A549 treated with RU486 at 1 μM for 4 hours (cell line): ENCODE measurements at places on chromosomes 16 and 17. TPM values are rescaled to one million over a fixed set of nuclear protein-coding genes. Genes with fewer than 3 reads are reported as not detected.

Gene NTN1
- total RNA-seq: 0.33 to 0.53 TPM (median 0.42 TPM) in 5 replicates

Gene CCT6B
- total RNA-seq: 0.37 to 2.4 TPM (median 1.8 TPM) in 5 replicates

Gene ABCC3
- 111 to 157 TPM (median 133 TPM) in 5 replicates for total RNA-seq

Gene IQCK
- 6.9 to 12.4 TPM (median 10.6 TPM) in 5 replicates for total RNA-seq

Gene KRT40
- total RNA-seq: not detected in 5 replicates

Gene TEX19
- total RNA-seq: 0.17 to 0.61 TPM (median 0.43 TPM) in 5 replicates

Gene INTS2
- 8.3 to 13.6 TPM (median 13.2 TPM) in 5 replicates for total RNA-seq

Gene CFAP97D1
- total RNA-seq: 0.06 to 0.07 TPM in 2 of 5 replicates, not detected in the others

Gene RRAD
- total RNA-seq: 7.4 to 17.6 TPM (median 12.5 TPM) in 5 replicates

Gene SLC2A4
- 0.07 to 0.29 TPM (median 0.17 TPM) in 5 replicates for total RNA-seq

Gene CTRB2
- total RNA-seq: not detected in 5 replicates

Gene IL17C
- total RNA-seq: not detected in 5 replicates

Gene HASPIN
- total RNA-seq: 13.7 to 16.9 TPM (median 13.9 TPM) in 5 replicates

Gene GRAPL
- total RNA-seq: 0.22 TPM in 1 of 5 replicates, not detected in the others

Gene PPP1R27
- 0.27 to 0.61 TPM (median 0.32 TPM) in 3 of 5 replicates, not detected in the others for total RNA-seq

Gene TPSD1
- total RNA-seq: not detected in 5 replicates

Gene NAGS
- 0.72 to 1.3 TPM (median 1.1 TPM) in 5 replicates for total RNA-seq

Gene CCL17
- not detected in 5 replicates for total RNA-seq

Gene SLC6A2
- 0.06 to 0.10 TPM in 2 of 5 replicates, not detected in the others for total RNA-seq

Gene GGT6
- 0.35 TPM in 1 of 5 replicates, not detected in the others for total RNA-seq

Gene NEUROD2
- not detected in 5 replicates for total RNA-seq

Gene ZNF629
- 15.7 to 19.3 TPM (median 17.4 TPM) in 5 replicates for total RNA-seq

Gene CACNA1H
- total RNA-seq: 7.0 to 13.9 TPM (median 11.7 TPM) in 5 replicates

Gene HID1
- total RNA-seq: 6.1 to 9.2 TPM (median 9.0 TPM) in 5 replicates

Gene ZNF646
- 8.7 to 11.9 TPM (median 9.7 TPM) in 5 replicates for total RNA-seq

Gene TP53TG3C
- total RNA-seq: 0.15 to 0.33 TPM (median 0.31 TPM) in 3 of 5 replicates, not detected in the others

Gene MYO1D
- total RNA-seq: 2.1 to 2.9 TPM (median 2.4 TPM) in 5 replicates

Gene CLUH
- 89.5 to 125 TPM (median 107 TPM) in 5 replicates for total RNA-seq

Gene ANKRD40CL
- total RNA-seq: not detected in 5 replicates

Gene CA7
- not detected in 5 replicates for total RNA-seq

Gene TBC1D16
- 5.9 to 9.9 TPM (median 8.8 TPM) in 5 replicates for total RNA-seq
